AG09309 (cell line): ENCODE measurements at places on chromosomes 6 and 20.

GRCh38 chr6:1504465-1504864, 105.2 kb upstream of the FOXC1 start:
- DNase-seq: no peak

DNA sequence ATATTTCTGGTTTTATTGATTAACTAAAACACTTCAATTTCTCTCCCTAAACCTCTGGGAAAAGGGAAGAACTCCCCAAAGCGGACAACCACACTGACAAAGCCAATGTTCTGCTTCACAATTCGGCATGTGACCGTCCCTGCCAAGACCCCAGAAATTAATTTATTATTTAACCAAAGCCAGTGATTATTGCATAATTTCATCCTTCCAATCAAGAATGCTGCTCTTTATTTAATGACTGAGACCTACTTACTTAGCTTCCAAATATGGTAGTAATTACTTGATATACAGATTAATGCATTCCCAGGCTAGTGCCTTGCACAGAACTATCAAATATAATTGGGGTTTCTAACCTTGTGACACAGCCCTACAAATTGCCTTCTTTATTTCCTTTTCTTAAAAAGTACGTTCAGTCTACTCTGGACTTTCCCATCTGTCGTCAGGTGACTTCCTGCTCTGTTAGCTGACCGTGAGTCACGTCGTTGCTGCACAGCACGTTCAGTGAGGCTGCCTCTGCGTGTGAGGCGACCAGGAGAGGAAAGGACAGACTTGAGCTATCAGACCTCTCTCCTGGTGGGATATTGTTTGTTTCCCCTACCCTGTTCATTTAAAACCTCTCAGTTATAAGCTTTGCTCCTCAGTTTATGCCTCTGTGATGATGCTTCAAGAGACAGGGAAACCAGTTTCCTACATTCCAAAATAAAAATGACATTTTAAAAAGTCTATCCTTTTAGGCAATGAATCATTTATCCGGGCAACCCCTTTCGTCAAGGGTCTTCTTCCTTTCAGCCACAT, 55.7 kb upstream of the TNFAIP3 start:
- peak; percentile 58 for DNase-seq

GRCh38 chr6:167306401-167306998, 15.4 kb downstream of the UNC93A start:
- no peak for DNase-seq

GRCh38 chr20:6870559-6870958, 103.1 kb downstream of the BMP2 start:
- no peak for DNase-seq

DNA sequence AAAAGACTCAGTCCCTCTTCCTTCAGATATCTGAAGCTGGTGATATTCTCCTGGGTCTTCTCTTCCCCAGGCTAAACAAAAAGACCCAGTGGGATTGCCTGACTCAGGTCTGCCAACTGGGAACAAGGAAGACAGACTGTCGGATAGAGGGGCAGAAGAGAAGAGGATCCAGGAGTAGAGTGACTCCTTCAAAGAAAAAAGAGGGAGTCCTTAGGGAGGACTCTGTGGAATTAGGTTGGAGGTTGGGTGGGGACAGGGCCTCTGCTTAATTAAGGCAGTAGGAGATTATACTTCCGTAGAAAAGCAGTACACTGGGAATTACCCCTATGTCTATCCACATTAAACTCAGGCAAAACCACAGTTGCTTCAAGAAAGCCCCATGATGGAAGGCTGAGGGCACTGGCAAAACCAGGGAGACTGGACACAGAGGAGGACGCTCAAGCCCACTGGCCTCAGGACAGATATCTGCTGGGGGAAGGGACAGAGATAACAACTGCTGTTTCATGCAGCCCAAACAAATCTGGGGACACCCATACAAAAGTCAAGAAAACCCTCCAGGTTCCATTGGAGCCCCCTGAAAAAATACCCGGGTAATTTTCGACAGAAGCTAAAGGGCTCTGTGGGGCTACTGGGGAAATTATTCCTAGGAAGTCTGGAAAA, 5.7 kb downstream of the BCL2L1 start:
- no peak for DNase-seq

GRCh38 chr6:166284640-166285039, 23.6 kb downstream of the PRR18 start:
- no peak for DNase-seq

GRCh38 chr6:41054511-41054910, 1.5 kb downstream of the APOBEC2 start:
- DNase-seq: no peak

- DNase-seq: no peak
Observed at GRCh38 chr20:34559311-34560140, 1.0 kb downstream of the MAP1LC3A start.

DNA sequence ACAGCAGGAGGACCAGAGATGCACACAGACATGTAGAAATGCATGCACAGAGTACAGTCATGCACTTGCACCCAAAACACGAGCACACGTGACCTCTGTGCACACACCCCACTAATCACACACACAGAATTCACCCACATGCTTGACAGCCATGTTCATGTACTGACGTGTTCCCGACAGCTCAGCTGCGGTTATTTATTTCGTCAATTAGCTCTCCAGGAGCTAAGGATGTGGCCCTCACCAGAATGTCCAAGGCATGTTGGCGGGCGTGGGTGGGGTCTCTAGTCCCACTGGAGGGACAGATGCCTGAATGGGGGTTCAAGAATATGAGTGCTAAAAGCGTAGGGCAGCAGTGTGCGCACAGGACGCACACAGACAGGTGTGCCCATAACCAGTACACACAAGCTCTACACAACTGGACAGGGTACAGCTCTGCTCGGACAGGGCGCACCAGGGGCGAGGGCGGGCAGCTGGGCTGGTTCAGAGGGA, 571 bp upstream of the PRPF6 start:
- no peak for DNase-seq

- DNase-seq: no peak
Observed at GRCh38 chr6:36113703-36114102, 16.6 kb upstream of the MAPK13 start.

DNA sequence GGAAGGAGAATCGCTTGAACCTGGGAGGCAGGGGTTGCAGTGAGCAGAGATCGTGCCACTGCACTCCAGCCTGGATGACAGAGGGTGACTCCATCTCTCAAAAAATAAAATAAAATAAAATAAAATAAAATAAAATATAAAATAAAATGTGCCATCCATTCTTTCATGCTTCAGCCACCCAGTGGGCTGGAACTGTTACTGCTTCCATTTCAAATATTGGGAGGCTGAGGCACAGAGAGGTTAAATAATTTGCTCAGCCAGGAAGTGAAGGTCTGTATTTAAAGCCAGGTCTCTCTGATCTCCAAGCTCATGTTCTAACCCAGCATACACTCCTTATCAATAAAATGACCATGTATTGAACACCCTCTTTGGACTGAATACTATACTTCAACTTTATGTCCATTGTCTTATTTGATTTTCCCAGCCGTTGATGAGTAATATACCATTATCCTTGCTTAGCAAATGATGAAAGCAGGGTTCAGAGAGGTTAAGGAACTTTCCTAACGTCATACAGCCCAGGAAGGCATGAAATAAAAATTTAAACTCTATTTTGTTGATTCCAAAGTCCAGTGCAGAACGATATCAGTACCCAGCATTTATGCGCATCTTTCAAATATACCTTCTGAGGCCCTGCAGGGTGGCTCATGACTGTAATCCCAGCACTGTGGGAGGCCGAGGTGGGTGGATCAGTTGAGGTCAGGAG, 25.8 kb upstream of the SLC9A8 start:
- DNase-seq: no peak

- DNase-seq: no peak
Observed at GRCh38 chr6:43827898-43828297, 57.9 kb downstream of the VEGFA start.

- DNase-seq: no peak
Observed at GRCh38 chr20:19970256-19970765, 46.9 kb upstream of the NAA20 start.

GRCh38 chr6:170162775-170163404, 128.0 kb downstream of the DLL1 start:
- DNase-seq: no peak

- DNase-seq: no peak
Observed at GRCh38 chr6:122580737-122581136, 29.5 kb upstream of the PKIB start.

- DNase-seq: no peak
Observed at GRCh38 chr6:43981363-43981990, 145.8 kb downstream of the MRPL14 start.

- no peak for DNase-seq
Observed at GRCh38 chr6:150325066-150325772, 43.6 kb upstream of the IYD start.

- DNase-seq: no peak
Observed at GRCh38 chr6:80862756-80863155, 756.3 kb downstream of the BCKDHB start.

DNA sequence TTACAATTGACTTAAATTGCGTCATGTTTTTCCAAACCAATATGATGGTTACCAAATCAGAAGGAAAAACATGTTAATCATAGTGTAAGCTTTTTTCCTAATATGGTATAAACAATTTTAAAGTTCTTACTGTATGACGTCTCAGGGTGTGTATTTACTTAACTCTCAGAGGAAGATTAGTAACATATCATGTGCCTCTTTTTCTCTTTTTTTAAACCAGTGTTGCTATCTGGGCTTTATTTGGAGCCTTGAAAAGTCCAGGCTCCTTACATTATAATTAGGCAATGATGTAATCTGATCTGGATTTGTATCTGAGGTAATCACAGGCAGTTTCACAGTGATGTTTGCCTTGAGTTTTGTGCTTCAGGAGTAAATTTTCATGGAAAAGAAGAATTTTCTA, 20.4 kb upstream of the RAB23 start:
- peak; percentile 89 for DNase-seq

GRCh38 chr6:94227741-94228140, 808.4 kb upstream of the EPHA7 start:
- no peak for DNase-seq

DNA sequence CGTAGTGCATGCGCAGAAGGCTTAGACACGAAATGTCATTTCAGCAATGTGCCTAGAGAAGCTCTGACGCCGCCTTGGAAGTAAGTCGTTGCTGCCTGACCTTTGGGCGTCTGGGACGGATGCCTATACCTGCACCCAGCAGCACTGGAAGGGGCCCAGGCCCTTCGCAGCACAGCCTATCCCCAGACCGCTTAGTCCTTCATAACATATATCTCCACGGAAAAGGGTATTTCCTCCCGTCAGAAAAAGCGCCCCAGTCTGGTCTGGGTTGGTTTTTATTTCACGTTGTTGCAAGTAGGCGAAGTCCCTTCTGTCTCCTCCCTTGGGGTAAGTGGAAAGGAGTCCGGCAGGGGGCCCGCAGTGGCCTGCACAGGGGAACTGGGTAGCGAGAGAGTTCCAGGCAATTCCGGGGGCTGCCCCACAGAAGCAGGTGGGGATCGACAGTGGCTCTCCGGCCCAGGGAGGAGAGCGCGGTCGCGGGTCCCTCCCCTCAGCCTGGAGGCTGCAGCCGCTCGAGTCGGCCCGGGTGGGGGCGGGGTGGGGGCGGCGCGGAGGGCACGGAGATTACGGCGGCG, 559 bp upstream of the EYA4 start:
- no peak for DNase-seq

DNA sequence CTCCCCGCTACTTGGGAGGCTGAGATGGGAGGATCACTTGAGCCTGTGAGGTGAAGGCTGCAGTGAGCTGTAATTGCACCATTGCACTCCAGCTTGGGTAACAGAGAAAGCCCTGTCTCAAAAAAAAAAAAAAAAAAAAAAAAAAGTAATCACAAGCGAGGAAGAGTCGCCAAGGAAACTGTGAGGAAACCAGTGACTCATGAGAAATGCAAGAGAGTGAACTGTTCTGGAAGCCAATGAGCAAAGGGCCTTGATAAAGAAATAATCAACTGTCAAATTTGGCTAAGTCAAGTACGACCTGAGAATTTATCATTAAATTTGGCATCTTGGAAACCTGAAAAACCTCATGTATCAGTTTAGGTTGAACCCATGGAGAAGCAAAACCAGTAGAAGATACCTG, 16.1 kb upstream of the LAMP5 start:
- DNase-seq: no peak

- DNase-seq: no peak
Observed at GRCh38 chr20:433300-433975, 25.3 kb downstream of the RBCK1 start.

GRCh38 chr6:137915790-137916189, 48.7 kb downstream of the TNFAIP3 start:
- DNase-seq: no peak

GRCh38 chr6:107657755-107658461, 166.2 kb downstream of the SCML4 start:
- DNase-seq: no peak

- DNase-seq: no peak
Observed at GRCh38 chr20:57211406-57211805, 55.0 kb downstream of the BMP7 start.

GRCh38 chr6:19214231-19214630, 622.9 kb upstream of the ID4 start:
- DNase-seq: no peak

- no peak for DNase-seq
Observed at GRCh38 chr6:144449911-144450597, 164.9 kb downstream of the UTRN start.

- DNase-seq: no peak
Observed at GRCh38 chr6:42306439-42307140, 88.9 kb upstream of the MRPS10 start.

GRCh38 chr6:43101497-43101896, 25.4 kb downstream of the PTK7 start:
- no peak for DNase-seq

DNA sequence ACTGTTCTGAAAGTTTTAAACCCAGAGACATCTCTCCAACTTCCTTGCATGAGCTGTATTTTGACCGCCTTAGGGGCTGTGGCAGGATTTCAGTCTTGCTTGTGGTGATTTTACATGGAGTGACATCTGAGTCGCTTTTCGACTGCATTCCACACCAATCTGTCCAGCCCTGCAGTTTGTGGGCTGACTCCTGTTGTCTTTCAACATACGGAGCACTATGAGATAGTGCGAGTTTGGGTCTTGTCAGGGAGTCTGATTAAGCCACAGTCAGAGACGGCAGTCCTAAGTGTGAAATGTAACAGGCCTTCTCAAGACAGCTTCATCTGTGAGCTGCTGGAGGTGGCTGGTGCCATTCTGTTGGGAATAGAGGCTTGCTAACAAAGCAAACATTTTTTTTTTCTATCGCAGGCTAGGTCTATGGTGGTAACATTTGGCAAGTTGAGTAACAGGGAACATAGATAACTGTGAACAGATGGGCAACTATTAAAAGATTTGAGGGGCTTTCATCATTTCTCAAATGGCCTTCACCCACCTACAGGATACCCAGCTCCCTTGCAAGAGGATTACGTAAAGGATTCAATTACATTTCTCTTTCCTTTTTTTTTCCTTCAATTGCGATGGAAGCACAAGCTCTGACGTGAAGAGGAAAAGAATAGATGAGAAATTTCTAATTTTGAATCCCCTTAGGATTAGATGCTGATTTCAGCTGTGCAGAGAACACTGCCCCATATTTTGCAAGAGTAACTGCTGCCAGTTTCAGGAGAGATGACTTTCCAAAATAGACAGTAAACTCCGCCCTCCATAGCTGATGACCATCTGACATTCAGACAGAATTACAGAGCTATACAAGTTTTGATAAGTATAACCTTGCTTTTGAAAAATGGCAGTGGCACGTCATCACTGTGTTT, 25.1 kb downstream of the CAP2 start:
- peak; percentile 20 for DNase-seq

- no peak for DNase-seq
Observed at GRCh38 chr6:13573669-13574110, 711 bp upstream of the SIRT5 start.

GRCh38 chr6:14121936-14122344, 4.4 kb downstream of the CD83 start:
- DNase-seq: no peak

- no peak for DNase-seq
Observed at GRCh38 chr20:7426890-7427496, 513.3 kb downstream of the HAO1 start.

GRCh38 chr6:48388044-48388443, 277.0 kb upstream of the PTCHD4 start:
- no peak for DNase-seq
